ENCODE measurements at places on chromosomes 2 and 18. TPM values are rescaled to one million over a fixed set of nuclear protein-coding genes. Genes with fewer than 3 reads are reported as not detected.
A peak's percentile ranks its signal among the peaks of the same experiment; 100 is the strongest.

- DNase-seq, result no peak
Measured at GRCh38 chr2:102331311-102331980, 20.1 kb downstream of the IL1RL1 start.

DNA sequence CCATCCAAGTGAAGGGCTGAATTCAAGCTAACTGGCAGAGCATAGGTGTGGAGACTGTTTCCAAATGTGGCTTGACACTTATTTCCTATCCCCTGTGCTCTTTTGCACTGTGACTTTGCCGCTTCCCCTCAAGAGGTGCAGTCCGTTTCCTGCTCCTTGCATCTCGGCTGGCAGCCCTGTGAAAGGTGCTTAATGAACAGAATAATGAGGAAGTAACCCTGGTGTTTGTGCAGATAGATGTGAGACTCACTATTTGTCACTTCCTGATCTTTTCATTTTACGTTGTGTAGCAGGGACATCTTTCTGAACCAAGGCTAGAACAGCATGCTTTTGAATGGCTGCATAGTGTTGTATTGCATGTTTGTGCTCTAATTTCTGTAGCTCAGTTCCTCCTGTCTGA is 60.8 kb downstream of the CEP192 start:
- no peak for DNase-seq

GRCh38 chr2:150528861-150529801 is 41.7 kb upstream of the RND3 start:
- no peak for DNase-seq

TEKT4 gene
- total RNA-seq, result not detected

DNA sequence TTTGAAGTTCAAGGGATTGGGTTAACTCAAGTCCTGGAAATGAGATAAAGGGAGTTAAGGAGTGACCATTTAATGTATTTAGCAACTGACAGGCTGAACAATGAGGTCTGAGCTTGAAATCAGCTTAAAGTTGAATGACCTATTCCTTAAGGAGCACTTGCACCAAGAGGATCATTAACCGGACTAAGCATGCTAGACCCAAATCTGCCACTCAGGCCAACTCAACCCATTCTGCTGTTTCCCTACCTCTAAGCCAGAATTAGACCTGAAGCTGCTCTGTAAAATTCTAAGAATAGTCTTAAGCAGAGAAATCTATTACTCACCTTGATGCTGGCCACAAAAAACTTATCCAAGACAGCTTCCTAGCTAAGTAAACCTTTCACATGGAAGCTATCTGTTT is 59.8 kb downstream of the SPRED2 start:
- DNase-seq, result no peak

CD8B2 gene
- not detected for total RNA-seq

AMMECR1L gene
- total RNA-seq, result 25.2 TPM

GRCh38 chr2:234074751-234075517 is 24.4 kb downstream of the SPP2 start:
- no peak for DNase-seq

GRCh38 chr2:190771726-190772125 is 108.9 kb upstream of the GLS start:
- no peak for DNase-seq

DNA sequence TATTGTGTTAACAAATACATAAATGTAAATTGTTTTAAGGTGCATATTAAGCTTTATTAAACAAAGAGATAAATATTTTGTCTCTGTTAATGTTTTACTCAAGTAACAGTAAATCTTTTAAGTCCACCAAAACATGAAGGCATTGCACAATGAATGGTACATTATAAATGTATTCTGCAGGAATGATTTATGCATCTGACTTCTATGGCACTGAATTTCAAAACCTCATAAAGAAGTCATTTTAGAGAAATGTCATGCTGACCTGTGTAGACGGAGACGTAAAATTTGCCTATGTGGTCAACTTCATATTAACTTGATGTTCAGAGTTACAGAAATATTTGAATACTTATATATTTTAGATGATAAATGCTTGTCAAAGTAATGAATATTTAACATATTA is 194.7 kb downstream of the BABAM2 start:
- DNase-seq, result no peak

- no peak for DNase-seq
Measured at GRCh38 chr18:46866523-46866922, 50.8 kb downstream of the PIAS2 start.

DNA sequence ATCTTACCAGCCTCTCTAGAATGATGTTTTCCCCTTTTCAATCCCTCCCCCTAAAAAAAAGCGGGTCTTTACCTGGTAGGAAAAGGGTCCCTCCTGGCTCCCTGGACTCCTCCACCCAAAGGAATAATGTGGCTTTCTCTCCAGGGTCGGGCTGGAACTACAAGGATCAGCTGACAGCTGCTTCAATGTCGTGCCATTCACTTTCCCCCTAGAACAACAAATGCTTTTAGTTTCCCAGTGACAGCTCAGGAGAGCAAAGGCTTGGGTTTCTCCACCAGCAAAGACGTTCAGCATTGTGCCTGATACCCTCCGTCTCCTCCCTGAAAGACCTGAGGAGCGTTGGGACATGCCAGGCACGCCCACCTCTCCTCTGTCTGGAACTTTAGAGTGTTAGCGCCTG is 173.8 kb upstream of the SIX3 start:
- no peak for DNase-seq

DNA sequence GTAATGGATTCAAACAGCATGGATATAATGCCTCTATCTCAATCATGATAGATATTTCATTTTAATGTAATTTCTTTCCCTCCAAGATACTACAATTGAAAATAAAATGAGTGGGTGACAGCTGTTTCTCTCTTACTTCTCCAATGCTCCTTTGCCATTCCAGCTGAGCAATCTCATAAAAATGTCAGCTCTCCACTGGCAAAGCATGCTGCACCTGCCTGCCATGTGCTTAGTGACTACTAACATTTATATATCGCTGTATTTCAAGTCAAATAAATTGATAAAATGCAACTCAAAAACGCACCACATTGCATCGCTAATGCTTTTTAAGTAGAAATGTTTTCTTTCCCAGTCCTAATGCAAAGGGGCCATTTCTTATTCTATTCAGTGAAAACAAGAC is 1093.9 kb downstream of the CBLN2 start:
- DNase-seq, result no peak

- no peak for DNase-seq
Measured at GRCh38 chr2:160334028-160334741, 134.1 kb upstream of the ITGB6 start.

DNA sequence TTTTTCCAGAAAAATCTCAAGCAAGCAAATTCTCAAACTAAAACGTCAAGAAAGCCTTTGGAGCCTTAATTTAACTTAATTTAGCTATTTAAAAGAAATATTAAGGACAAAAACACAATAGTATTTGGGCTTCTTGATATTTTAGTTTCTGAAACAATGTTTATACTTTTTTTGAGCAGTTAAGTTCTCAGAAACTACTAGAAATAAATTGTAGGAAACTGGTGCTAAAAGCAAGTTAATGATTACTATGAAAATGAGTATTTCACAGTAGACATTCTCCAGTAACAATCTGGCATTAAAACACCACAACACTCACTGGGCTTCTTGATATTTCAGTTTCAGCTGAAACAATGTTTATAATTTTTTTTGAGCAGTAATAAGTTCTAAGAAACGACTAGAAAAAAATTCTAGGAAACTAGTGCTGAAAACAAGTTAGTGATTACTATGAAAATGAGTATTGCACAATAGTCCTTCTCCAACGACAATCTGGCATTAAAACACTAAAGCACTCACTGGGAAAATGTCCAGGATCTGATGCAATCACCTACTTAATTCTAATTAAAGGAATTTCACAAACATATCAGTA is 45.1 kb downstream of the TRAK2 start:
- no peak for DNase-seq

ANO7 gene
- total RNA-seq, result 2.6 TPM

ADD2 gene
- 373 TPM for total RNA-seq

DNA sequence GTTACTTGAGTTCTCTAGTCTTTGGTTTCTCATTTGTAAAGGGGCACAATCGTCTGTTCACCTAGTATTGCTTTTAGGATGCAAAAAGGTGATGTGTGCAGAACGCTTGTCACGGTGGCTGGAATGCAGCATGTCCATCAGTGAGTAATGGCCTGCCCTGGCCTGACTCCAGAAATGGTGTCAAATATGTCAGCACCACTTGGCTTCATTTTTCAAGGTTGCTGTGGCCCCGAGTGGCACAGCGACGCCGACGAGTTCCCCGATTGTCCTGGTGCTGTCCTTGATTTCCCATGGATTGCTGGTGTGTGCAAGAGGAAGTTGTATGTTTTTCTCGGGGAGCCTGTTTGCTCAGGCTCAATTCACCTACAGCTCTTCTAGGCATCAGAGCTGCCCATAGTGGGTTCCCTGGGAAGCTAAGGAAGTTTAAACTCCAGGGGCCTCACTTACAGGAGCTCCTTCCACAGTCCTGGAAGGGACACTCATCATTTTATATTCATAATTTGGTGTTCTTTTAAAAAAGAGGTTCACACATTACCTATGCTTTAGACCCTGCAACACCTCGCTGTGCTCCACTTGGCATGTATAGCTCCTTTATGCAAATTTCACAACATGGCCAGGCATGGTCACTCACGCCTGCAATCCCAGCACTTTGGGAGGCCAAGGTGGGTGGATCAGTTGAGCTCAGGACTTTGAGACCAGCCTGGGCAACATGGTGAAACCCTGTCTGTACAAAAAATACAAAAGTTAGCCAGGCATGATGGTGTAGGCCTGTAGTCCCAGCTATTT is 25.6 kb upstream of the ZNF407 start:
- DNase-seq, result no peak

- DNase-seq, result peak; percentile 76
Measured at GRCh38 chr2:218860950-218861381, 1.4 kb downstream of the WNT6 start.

GRCh38 chr2:18643326-18644114 is 54.2 kb upstream of the NT5C1B start:
- no peak for DNase-seq

- DNase-seq, result no peak
Measured at GRCh38 chr2:151833984-151834383, 5.8 kb upstream of the ARL5A start.
